Psoas muscle (tissue), 8 donors: ENCODE measurements at places on chromosomes 3 and 15.

- DNase-seq, result no peak
Observed at GRCh38 chr15:58524247-58524646, 92.5 kb downstream of the LIPC start.

- DNase-seq, result no peak
Observed at GRCh38 chr3:11602239-11602840, 41.4 kb downstream of the VGLL4 start.

GRCh38 chr15:45186771-45187577 lies 792 bp downstream of the SHF start:
- no peak for DNase-seq

- DNase-seq, result no peak
Observed at GRCh38 chr3:112623213-112623612, 17.7 kb downstream of the CCDC80 start.

DNA sequence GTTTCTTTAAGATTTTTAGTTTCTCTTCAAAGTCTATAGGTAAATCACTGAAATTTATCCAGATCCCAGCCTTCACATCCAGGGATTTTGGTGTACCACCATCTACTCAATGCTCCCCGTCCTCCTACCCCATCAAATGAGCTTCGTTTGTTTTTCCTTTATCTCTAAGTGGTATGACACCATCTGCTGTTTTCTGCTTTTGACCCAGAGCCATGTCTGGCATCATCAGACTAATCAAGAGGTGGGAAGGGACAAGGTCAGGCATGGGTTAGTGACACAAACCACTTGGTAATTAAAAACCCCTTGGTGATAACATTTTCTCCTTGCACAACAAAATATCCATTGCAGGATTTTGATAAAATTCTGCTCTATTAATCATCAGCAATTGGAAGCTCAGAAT lies 92.7 kb upstream of the GOLGA8J start:
- no peak for DNase-seq

DNA sequence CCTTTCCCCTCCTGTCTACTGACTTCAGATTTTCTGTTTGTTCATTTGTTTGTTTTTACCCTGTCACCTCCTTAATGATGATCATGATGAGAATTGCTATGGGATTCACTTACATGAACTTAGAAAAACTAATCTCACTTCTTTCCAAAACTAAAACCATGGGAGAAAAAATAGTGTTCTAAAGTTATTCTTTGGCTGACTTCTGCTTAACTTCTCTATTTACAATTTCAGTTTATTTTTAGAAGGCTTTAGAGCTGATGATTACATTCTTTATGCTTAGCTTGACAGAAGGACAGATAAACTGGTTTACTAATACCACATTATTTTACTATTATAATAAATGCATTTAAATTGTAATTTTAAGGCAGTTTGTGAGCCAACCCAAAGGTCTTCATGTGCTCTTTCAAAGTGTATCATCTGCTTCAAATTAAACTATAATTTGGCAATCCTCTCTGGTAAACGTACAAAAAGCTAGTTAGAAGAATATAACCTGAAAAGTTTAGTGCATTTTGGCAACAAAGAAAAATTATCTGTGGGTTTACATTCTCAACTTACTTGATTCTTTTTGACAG lies 676.8 kb upstream of the UBE2E2 start:
- DNase-seq, result no peak

GRCh38 chr3:179189759-179190158 lies 41.6 kb downstream of the PIK3CA start:
- no peak for DNase-seq

GRCh38 chr3:177340243-177340830 lies 143.1 kb upstream of the TBL1XR1 start:
- DNase-seq, result no peak

DNA sequence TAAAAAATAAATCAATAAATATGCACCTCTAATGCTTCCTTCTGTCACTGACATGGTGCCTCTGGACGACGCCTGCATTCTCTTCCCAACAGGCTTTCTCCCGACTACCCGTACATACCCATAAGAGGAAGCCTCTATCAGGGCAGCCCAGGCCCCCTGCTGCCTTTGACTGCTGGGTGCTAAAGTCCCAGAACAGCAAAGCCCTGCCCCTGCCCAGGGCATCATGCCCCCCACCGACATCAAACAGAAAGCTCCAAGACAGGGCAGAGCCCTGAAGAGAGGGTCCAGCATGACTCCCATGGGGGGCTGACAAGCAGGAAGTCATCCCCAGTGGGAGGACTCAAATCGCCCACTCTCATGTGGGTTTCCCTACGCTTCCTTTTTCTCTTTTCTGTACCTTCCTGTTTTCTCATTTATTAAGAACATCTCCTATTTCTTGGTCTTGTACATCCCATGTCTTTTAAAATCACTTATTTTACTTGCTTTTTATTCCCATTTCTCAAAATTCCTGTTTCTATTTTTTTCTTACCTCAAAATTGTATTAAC lies 23.4 kb downstream of the XPC start:
- no peak for DNase-seq

- DNase-seq, result no peak
Observed at GRCh38 chr15:53367740-53368139, 391.7 kb downstream of the WDR72 start.

DNA sequence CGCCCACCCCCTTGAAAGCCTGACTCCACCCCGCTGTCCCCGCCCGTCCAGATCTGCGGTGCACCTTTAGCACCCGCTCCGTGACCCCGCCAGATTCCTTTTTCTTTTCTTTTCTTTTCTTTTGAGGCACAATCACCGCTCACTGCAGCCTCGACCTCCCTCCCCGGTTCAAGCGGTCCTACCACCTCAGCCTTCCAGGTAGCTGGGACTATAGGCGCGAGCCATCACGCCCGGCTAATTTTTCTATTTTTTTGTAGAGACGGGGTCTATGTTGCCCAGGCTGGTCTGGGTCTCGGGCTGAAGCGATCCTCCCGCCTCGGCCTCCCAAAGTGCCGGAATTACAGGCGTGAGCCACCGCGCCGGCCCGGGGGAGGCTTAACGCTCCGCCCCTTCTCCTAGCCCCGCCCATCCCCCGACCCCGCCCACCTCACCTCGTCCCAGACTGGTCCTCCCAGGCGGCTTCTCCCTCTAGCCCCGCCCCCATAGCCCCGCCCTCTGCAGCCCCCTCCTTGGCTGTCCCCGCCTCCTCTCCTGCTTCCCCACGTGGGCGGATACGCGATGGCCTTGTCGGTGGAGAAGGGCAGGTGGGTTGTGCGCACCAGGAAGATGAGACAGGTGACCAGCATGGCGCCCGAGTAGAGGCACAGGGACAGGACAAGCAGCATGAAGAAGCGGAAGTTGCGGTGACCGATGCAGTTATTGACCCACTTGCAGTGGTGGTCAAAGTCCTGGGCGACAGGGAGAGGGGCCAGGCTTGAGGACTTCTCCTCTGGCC lies 3.2 kb downstream of the ZDHHC19 start:
- DNase-seq, result peak; percentile 69

DNA sequence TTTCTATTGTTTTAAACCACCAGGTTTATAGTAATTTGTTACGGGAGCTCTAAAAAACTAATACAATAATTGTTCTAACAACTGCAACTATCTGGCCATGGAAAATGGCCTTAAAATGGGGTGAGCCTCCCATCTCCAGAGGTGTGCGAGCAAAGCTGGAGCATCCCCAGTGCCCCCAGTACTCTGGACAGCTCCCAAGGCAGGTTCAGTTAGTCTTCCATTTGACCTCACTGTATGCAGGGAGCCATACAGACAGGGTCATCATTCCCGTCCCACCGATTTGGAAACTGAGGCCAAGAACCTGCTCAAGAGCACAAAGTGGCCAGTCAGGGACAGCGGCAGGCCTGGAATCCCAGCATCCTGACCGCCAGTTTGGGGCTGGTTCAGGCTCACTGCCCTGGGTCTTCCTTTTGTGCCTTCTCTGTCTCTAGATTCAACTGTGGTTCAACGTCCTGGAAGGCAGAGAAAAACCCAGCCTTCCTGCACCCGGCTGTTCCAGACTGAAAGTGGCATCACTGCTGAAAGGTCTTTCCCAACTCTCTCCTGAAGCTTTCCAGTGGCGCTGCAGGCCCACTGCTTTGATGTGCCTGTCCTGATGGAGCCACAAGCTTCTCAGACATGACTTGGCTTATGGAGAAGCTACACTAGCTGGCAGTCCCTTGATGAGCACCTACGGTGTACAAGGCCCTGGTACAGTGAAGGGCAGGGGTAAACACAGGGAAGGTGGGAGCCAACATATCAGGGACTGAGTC lies 76.6 kb upstream of the LINGO1 start:
- DNase-seq, result no peak

GRCh38 chr3:64571982-64572381 lies 115.8 kb downstream of the ADAMTS9 start:
- no peak for DNase-seq

GRCh38 chr15:70880781-70881180 lies 11.5 kb downstream of the THAP10 start:
- no peak for DNase-seq

- DNase-seq, result no peak
Observed at GRCh38 chr3:38204599-38205471, 39.5 kb downstream of the OXSR1 start.

- no peak for DNase-seq
Observed at GRCh38 chr15:92886815-92887214, 13.3 kb upstream of the CHD2 start.

DNA sequence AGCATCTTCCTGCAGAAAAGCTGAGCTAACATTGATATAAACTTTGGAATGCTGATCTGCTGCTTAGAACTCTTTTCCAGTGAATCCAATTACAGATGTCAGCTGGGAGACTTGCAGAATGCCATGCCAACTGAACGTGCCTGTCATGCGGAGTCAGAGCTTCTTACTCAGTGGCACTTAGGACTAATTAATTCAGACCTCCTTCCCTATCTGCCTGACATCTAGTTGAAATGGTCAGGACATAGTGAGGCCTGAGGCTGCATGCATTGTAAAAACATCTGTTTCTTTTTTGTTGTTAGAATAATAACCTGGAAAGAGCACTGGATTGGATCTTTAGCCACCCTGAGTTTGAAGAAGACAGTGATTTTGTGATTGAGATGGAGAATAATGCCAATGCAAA lies 112.6 kb downstream of the USP13 start:
- DNase-seq, result no peak

DNA sequence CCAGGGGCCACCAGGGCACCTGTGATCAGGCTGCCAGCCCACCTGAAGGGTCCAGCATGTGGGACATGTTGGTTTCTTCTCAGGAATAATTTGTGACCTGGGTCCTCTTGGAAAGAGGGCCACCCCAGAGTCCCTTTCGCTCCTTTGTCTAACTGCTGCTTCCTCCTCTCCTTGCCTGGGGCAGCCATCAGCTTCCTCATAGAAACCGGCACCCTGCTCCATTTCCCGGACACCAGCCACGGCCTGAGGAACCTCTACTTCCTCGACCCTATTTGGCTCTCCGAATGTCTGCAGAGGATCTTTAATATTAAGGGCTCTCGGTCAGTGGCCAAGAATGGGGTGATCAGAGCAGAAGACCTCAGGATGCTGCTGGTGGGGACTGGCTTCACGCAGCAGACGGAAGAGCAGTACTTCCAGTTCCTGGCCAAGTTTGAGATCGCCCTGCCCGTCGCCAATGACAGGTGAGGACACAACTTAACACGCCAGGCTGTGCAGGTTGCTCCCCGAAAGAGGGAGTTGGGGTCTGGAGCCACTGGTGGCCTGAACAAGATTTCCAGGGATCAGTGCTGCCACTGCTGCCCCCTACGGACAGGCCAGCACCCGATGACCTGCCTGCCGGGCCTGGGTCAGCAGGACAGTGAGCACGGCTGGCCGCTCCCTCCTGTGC lies 109.7 kb downstream of the LRRK1 start:
- no peak for DNase-seq

- no peak for DNase-seq
Observed at GRCh38 chr3:170471149-170471548, 52.5 kb downstream of the CLDN11 start.

- no peak for DNase-seq
Observed at GRCh38 chr3:49362561-49362960, 4.4 kb upstream of the GPX1 start.

DNA sequence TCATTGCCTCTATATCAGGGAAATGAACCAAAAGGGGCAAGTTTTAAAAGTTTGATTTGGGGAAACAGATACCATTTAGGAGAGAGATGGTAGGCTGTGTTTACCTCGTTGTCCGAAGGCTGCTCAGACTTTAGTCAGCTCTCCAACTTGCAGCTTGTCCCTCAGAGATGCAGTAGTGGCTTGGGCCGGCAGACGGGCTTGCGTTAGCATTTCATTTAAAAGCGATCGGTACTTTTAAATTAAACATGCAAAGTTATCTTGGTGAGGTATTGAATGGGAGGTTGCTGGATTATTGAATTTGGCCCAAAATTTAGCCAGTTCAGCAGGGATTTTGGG lies 26.2 kb downstream of the EEFSEC start:
- no peak for DNase-seq

GRCh38 chr3:168250415-168250861 lies 154.7 kb upstream of the GOLIM4 start:
- no peak for DNase-seq

- no peak for DNase-seq
Observed at GRCh38 chr15:47258521-47258920, 458.8 kb upstream of the SEMA6D start.

DNA sequence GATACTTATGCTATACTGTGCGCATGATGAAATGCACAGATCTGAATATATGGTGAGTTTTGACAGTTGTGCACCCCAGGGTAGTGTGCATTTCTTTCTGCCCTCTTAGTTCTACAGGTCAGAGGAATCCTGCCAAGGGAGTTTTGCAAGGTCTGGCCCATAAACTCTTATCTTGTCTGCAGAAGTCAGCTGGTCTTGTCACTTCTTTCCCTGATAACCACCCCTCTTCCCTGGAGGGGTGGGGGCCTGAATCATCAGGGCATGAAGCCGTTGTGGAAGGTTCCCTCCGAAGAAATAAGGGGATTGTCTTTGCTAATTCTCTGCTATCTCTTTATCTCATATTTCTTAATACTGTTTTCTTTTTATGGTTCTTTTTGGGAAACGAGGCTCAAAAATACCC lies 30.4 kb downstream of the TRIM71 start:
- no peak for DNase-seq

GRCh38 chr3:105228696-105229095 lies 138.0 kb upstream of the ALCAM start:
- DNase-seq, result no peak

DNA sequence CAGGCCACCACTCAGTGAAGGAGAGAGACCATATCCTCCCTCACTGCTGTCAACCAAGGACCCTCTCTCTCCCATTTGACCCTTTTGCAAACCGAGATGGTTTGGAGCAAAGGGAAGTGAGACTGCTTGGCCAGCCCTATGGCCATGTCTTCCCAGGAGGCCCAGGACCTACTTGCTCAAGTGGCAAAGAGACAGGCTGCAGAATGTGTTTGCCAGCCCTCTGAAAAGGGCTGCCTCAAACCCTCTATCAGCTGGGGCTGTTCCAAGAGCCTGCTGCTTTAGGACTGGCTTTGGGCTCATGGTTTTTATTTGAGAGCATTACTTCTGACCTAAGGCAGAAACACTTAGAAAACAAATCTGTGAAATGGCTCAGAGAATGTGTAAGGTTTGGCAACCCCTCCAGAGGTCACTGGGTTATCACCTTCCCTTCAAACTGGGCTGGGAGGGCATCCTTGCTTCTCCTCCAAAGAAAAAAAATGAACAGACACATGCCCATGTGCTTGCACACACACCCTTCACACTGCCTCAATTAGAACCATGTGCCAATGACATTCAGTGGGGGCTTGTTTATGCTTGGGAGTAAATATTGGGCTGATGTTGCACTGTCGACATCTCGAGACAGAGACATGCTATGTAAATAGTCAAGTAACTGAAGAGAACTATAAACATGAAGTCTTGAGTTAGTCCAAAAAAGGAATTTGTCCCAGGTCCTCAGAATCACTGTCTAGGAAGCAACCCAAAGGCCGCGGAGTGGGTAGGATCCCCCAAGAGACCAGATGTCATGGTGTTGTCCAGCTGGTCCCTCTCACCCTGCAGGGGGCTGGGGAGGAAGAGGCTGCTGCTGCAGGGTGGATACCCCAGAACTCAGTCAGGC lies 49.8 kb upstream of the CTDSPL start:
- no peak for DNase-seq
